Activated naive CD4-positive, alpha-beta T cell treated with anti-CD3 and anti-CD28 coated beads, Interleukin-2, amount 50 U/mL, for 72 hours (primary cell): ENCODE measurements at places on chromosomes 6 and 20. TPM values are rescaled to one million over a fixed set of nuclear protein-coding genes. Genes with fewer than 3 reads are reported as not detected.

GRCh38 chr20:14951105-14951504, 613.7 kb upstream of the FLRT3 start:
- DNase-seq: no peak

- DNase-seq: no peak
These were observed 322.4 kb upstream of the TSHZ2 start for GRCh38 chr20:52649727-52650126.

DNA sequence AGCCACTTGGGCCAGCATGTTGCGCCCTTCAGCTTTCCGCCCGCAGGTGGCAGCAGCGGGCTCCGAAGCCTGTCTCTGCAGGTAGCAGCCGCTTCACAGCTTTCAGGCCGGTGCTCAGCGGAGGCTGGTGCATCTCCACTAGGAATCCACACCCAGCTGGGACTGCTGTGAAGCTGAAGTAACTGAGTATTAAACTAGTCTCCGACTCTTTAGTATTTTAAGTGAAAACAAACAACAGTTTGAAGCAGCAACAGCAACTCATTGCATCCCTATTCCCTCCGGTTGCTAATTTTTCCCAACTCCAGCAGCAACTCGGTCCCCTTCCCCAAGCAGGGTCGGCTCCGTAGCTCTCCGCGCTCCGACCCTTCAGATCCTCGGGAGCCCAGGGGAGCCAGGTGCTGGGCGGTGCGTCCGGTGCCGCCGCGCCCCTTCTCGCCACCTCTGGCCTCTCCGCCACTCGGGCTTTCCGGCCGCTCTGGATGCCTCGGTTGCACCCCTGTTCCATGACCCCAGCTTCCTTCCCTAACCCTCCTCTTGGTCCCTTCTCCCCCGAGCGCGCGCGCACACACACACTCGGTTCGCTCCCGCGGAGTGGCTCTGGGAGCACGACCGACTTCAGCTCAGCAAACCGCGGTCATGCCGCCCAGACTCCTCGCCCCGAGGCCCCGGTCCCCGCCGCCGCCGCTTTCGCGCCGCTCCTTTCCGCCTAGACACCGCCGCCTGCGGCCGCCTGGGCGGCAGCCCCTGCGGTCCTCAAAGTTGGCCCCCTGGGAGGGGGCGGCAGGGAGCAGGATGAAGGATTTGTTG, 765 bp upstream of the NKAIN2 start:
- no peak for DNase-seq

PXDC1 gene
- 0.36 TPM for total RNA-seq

- no peak for DNase-seq
These were observed 139.9 kb downstream of the GRM4 start for GRCh38 chr6:34005901-34006531.

DNA sequence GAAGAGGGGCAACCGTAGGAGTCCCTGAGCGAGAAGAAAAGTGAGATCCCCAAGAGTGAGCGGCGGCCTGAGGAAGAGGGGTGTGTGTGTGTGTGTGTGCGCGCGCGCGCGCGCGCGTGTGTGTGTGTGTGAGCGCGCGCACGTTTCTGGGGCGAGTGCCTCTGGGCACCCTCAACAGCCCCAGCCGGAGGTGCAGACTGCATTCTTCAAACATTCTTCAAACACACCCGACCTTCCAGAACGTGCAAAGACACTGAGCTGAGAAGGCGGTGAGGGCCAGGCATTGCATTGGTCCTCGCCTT, 76.2 kb upstream of the FOXP4 start:
- DNase-seq: no peak

E2F1 gene
- total RNA-seq: 76.4 TPM

DNA sequence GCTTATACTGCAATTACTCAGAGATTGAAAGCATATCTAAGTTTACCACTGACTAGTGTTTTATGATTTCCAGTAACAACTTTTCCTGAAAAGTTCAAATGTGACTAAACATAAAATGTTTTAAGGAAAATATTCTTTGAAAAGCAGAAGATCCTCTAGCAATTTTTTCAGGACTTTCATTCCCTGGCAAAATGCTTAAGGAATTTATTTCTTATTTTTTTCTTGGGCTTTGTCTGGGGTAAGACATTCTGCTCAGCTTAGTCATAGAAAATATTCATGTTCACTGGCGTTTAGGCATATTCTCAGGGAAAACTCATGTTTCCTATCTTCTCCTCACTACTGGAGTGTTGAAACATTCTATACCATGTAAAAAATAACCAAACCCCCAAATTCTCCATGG, 235.3 kb upstream of the CEP162 start:
- no peak for DNase-seq

GRCh38 chr20:49320460-49320859, 42.6 kb upstream of the ZNFX1 start:
- DNase-seq: no peak

DNA sequence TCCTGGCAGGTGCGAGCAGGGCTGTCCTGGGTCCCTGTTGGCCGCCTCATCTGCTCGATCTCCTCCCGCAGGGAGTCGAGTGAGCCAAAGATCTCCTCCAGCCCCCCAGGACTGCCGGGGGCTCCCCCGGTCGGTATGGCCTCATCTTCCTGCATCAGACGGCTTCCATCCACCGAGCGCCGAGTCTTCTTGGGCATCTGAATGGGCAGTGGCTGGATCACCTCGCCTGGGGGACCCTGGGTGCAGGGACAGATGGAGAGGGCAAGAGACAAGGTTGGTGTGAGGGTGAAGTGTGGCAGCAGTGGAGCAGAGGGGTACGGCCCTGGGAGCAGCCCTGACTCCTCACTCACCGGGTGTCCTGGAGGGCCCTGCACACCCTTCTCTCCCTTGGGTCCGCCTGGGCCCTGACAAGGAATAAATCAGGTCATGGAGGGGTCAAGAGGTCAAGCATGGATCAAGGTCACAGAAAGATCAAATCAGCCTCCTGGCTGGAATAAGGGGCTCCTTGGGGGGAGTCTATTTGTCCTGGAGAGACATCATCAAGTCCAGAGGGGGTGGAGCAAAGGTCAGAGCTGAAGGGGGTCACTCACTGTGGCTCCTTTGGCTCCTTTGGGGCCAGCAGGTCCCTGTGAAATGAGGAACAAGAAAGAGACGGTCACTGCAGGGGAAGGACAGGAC, 26.5 kb downstream of the COL11A2 start:
- no peak for DNase-seq

- no peak for DNase-seq
These were observed 7.6 kb downstream of the CSNK2A1 start for GRCh38 chr20:535958-536357.

DNA sequence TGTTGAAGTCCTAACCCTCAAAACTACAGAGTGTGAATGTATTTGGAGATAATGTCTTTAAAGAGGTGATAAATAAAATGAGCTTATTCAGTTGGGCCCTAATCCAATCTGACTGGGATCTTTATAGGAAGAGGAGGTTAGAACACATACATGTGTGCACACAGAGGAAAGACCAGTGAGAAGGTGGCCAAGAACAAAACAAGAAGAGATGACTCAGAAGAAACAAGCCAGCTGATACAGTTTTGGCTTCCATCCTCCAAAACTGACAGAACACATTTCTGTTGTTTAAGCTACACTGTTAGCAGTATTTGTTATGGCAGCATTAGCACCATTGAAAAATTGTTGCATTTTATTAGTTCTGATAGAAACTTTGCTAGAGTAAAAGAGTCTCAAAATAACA, 609.3 kb upstream of the IMPG1 start:
- DNase-seq: no peak

DNA sequence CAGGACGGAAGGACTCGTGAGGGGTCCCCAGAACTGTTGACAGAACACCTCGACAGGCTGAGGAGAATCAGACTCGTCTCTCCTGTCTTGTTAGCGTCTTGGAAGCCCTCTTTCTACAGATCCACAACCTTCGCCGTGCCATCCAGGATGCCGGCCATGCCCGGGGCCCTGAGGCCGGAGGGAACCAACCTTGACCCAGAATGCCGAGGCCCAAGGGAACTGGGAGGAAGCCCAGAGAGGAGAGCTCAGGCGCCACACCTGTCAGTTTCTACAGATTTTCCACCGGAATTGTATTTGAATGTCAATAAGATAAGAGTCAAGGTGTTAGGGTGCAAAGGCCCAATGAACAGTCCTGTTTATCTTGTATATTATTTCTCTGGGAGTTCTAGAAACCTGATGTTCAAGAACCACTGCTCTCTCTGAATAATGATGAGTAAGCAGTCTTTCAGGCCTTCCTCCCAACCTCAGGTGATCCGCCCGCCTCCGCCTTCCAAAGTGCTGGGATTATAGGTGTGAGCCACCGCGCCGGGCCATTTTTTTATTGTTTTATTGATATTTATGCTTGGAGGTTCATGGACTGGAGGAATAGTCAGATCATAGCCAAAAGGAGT, 799 bp upstream of the ME1 start:
- no peak for DNase-seq

- no peak for DNase-seq
These were observed 12.4 kb upstream of the MAK start for GRCh38 chr6:10850728-10851127.
